ENCODE measurements at places on chromosomes 2 and 18.
A peak's percentile ranks its signal among the peaks of the same experiment; 100 is the strongest.

DNA sequence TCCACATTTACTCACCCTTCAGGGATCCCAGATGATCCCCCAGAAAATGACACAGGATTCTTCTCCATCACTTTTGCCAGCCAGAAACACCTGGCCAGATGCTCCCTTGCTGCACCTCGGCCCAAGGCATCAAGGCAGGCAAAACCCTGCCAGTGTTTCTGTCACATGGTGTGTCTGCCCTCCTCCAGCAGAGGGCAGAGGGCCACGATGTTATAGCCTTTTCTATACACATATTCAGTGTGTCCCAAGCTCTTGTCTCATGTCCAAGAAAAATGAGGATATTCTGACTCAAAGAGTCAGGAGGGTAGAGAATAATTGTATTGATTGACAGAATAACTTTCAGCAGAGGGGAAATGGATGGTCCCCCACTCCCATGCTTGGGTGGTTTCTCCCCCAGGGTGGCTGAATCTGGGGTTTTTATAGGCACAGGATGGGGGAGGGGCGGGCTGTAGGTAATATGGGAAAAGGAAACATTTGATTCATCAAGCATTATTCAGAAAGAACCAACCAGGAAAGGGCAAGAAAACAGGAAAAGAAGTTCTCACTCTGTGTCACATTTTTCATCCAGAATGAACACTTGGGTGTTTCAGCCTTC is 933.9 kb downstream of the TRIB2 start:
- DNase-seq = no peak

DNA sequence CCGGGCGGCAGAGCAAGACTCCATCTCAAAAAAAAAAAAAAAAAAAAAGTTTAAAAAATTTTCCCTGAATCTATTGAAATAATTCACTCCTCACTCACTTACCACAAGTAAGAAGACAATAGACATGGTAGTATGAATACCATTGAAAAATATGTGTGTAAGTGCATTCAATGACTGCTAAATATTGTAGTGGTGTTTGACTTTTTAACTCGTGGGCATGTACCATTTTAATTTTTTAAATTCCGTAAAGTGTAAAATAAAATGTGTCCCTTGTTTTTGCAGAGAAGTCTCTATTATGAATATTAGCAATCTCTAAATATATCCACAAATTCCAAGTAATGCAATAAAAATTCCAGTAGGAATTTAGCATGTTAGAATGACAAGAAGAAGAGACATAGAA is 134.1 kb downstream of the COPS8 start:
- DNase-seq = peak; percentile 79

DNA sequence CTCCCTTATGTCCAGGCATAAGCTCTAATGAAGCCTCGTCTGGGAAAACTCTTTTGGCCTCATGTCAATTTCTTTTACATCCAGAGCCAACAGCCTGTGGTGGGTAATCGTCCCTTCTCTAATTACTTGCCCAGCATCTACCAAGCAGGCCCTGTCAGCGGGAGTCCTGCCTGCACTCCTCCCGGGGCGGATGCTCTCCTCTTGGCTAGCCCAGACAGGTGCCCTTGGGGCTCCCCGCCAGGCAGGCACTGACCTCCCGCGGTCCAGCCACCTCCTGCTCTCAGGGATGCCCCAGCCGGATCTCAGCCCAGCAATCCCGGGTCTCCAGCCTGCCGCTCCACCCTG is 74.2 kb downstream of the NCAPH start:
- DNase-seq = no peak

DNA sequence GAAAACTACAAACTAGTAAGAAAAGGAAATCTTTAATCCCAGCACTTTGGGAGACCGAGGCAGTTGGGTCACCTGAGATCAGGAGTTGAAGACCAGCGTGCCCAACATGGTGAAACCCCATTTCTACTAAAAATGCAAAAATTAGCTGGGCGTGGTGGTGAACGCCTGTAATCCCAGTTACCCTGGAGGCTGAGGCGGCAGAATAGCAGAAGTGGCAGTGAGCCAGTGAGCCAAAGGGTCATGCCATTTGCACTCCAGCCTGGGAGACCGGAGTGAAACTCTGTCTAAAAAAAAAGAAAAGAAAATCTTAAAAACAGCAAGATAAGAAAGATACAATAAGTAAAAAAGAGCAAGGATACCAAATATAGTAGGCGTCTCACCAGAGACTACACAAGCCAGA is 502.9 kb upstream of the ID2 start:
- no peak for DNase-seq

GRCh38 chr18:11495441-11495840 is 114.0 kb upstream of the SLC35G4 start:
- DNase-seq = no peak

- DNase-seq = no peak
These were observed 276.4 kb downstream of the HRH4 start for GRCh38 chr18:24736662-24737330.

- no peak for DNase-seq
These were observed 17.2 kb downstream of the CLK1 start for GRCh38 chr2:200847269-200847668.

GRCh38 chr18:4126939-4127338 is 328.2 kb downstream of the DLGAP1 start:
- no peak for DNase-seq

DNA sequence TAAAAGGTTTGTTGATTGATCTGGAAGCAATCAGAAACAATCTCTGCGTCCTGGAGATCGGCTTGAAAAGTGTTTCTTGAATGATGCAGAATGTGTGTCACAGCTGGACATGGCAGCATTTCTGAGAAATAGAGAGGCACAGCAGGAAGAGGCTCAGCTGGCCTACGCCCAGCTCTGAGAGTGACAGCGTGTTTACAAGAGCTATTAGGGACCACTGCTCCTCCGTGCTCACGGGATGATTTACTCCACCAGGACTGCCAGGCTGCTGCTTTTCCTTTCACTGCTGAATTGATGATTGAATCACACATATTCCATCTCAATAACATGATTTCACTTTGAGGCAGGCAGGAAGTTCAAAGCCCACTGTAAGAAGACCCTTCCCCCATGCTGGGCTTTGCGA is 62.8 kb downstream of the GALNT14 start:
- peak; percentile 46 for DNase-seq

GRCh38 chr2:155141418-155141817 is 442.9 kb downstream of the KCNJ3 start:
- DNase-seq = no peak

DNA sequence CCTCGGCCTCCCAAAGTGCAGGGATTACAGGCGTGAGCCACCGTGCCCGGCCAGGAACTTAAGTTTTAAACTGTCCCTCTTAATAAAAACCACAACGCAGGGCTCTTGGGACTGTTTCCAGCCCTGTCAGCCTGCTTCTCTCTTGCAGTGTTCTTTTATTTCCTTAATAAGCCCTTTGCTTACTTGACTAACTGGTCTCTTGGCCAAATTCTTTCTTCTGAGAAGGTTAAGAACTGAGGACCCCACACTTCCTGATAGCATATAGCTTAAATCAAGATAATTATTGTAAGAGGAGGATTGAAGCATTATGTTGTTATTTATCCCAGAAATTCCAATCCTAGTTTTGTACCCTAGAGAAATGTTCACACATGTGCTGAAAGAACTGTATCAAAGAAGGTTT is 128.2 kb upstream of the UXS1 start:
- no peak for DNase-seq

DNA sequence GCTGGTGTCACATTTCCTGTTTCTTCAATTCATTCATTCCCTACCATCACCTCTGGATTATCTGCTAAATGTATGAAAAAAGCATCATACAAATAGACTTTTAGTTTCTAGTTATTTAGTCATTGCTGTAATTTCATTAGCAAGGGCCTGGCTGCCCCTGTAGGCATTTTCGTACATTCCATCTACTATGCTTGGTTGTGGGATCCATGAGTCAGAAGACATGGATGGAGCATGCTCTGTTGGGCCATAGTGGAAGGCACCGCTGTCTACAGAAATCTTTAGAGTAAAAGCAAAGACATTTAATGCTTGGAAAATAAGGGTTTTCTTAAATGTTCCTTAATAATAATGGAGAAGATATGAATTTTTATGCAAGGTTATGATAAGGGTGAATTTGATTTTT is 324.8 kb upstream of the MEIS1 start:
- peak; percentile 1 for DNase-seq

DNA sequence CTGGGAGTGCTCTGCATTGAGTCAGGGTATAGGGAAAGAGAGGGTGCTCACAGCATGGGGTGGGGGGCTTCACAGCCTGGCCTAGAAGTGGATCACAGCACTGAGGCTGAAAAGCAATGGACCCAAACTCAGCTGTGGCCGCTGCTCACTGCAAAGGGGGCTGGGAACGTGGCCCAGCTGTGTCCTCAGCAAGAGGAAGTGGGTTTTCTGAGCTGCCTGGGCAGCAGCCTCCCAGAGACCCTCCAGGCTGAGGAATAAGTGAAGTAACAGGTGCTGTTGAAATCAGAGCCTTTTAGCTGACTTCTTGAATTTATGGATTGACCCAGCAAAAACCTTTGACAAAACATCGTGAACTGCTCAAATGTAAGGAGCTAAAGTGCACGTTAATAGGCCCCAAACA is 35.2 kb downstream of the PTGR3 start:
- DNase-seq = no peak

DNA sequence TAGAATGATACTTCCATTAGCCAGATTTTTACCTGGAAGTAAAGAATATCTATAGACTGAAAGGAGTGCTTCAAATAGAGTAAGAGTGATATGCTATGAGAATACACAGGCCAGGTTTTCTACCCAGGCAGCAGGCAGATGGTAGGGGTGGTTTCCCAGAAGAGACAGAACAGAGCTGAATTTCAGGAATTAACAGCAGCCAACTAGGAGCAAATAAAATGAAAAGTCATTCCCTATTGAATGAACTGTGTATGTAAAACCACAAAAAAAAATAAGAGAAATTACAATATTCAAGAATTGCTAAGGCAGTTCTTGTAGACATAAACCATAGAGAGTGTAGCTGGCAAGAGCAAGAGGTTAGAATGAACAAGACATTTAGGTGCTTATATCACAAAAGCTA is 336.8 kb downstream of the KCNJ3 start:
- DNase-seq = no peak

DNA sequence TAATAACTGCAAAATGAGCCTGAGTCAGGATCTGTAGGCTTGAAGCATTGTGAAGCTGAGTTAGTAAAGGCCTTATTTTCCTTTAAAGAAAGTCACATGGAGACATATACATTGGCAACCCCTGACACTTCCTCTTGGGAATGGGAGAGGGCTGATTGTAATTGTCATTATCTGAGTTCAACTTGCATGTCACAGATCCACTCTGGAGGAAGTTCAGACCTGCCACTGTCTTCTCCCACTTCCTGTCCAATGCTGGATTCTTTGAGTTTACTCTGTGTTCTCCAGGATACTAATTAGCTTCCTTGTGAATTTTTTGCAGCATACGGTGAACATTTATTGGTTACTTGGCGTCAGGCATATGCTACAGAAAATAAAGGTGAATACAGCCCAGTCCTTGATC is 34.1 kb downstream of the SMARCAL1 start:
- DNase-seq = no peak

DNA sequence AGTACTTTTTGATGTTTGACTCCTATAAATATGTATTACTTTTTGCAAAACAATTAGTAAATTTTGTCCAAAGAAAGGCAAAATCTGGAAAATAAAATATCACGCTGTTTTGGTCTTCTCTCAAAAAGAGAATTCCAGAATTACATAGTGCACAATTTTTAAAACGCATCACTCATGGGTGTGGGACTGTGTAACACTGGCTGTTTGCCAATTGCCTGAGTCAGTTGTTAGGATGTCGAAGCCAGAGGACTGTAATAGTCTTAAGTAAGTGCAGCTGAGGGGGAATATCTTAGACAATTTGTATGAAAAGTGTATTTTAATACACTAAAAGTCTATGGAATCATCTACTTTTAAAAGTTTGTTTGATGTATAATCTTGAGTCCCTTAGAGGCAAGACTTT is 24.1 kb upstream of the EPHA4 start:
- peak; percentile 61 for DNase-seq

DNA sequence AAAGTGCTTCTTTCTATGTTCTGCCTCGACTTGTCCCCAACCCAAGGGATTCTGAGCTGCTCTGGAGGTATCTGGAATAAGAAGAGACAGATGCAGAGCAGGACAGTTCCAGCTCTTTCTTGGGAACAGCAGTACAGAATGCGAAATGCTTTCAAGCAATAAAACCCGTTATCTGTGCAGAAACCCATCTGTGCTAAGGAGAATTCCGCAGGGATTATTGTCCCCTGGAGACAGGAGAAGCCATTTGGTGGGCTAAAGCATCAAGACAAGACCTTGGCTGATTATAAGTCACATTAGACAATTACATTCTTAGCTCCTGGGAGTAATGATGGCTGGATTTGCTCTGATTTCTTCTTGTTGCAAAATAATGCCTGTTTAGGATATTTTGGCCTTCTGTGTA is 185.4 kb upstream of the GLI2 start:
- no peak for DNase-seq

Measured in fibroblast of skin of scalp (primary cell).